LoVo (cell line): ENCODE measurements at places on chromosomes 5 and 9.

DNA sequence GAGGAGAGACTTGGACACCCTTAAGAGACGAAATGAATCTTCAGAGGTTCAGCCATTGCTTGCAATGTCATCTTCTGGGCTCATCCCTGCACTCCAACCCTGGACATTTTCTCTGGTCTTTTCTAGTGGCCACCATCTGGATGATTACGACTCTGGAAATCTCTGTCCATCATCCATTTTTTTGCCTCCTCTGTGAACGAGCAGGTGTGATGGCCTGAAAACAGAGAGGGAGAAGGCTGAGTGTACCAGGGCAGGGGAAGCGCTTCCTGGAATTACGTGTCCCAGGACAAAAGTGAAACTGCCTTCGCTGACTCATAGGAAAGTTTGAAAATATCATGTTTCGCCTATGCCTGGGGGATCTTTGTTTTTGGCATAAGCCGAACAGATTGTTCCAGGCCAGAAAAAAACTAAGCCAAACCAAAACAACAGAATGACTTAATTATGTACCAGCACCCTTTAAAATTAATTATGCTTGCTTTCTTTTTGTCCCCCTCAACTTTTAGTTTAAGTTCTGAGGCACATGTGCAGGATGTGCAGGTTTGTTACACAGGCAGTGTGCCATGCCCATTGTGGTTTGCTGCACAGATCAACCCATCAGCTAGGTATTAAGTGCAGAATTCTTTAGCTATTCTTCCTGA lies 31.9 kb downstream of the ANKRD33B start:
- DNase-seq = peak; percentile 84

DNA sequence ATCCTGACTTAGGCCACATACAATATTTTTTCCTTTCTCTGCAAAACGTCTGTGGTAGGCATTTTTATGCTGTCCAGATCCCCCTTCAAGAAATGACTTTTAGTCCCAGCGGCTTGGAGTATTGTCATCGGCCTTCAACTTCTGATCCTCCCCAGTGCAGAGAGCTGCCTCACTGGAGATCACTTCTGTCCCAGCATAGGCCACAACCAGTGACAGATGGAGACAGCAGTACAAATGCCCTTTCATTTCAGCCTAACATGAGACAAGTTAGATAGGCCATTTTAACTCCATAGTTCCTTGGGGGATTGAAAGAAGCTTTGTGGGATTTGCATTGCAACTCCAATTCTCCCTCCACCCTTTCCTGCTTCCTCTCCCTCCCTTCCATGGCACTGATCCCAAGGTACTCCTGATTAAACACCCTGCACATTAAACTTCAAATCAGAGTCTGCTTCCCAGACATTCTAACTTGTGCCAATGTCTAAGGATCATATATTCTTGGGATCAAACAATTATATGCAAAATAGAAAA lies 3.2 kb upstream of the MAMDC2 start:
- DNase-seq = no peak

GRCh38 chr5:176620333-176620981 lies 9.9 kb downstream of the SNCB start:
- DNase-seq = no peak

GRCh38 chr5:133840168-133840567 lies 128.3 kb downstream of the C5orf15 start:
- no peak for DNase-seq

GRCh38 chr5:169503886-169504285 lies 79.7 kb upstream of the SPDL1 start:
- no peak for DNase-seq

DNA sequence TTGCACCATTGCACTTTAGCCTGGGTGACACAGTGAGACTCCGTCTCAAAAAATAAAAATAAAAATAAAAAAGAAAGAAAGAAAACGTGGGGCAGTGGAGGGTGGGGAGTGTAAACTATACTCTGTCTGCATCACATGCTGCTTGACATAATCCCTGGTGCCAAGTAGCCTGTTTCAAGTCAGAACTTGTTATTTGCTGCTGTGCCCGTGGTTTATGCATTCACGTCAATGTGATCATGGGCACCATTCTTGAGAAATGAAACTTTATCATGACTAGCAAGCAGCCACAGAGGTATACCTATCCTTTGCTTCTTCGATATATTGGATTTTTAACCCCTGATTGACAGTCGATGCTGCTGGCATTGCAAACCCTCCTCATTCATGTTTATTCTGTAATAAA lies 4.1 kb upstream of the SMU1 start:
- no peak for DNase-seq

DNA sequence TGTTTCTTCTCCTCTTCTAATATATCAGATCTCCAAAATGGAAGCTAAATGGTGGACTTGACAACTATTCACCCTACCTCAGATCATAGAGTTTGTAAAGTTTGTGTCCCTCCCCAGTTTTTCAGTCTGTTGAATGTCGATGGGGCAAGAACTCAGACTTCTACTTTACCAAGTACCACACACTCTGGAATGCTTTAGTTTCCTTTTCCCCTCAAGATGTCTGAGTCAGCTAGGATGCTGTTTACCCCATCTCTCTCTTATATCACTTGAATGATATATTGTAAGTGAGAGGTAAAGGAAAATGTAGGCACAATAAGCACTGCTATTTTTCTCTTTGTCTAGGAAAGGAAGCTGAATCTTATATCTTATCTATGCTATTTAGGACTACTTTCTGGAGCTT lies 25.9 kb upstream of the TAL2 start:
- no peak for DNase-seq

DNA sequence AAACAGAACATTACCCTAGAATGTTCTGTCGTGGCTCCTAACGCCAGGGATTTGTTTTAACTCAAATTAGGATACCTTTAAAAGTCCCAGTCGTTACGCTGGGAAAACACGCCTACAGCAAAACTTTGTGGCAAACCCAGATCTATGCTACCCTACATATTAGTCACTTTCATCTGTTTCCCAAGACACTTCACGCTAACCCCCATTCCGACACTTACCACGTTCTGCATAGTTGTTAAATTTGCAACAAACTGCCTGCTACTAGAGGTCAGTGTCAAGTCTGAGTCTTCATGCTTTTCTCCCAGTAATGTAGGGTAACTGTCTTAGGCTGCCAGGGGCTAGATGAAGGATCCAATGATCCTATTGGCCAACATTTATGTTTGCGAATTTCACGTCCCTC lies 140.3 kb downstream of the RASEF start:
- DNase-seq = no peak

- DNase-seq = peak; percentile 48
Observed at GRCh38 chr5:136082390-136083193, 50.1 kb upstream of the SMAD5 start.

GRCh38 chr9:104927912-104928740 lies at the start of gene ABCA1:
TSS of gene ABCA1 (minus strand) at chr9:104928155. CDS start at chr9:104903679, 24,476 bp downstream.
- peak; percentile 5 for DNase-seq

- DNase-seq = no peak
Observed at GRCh38 chr5:83718936-83719495, 1.6 kb downstream of the HAPLN1 start.

- no peak for DNase-seq
Observed at GRCh38 chr5:155983954-155984353, 343.0 kb upstream of the SGCD start.

DNA sequence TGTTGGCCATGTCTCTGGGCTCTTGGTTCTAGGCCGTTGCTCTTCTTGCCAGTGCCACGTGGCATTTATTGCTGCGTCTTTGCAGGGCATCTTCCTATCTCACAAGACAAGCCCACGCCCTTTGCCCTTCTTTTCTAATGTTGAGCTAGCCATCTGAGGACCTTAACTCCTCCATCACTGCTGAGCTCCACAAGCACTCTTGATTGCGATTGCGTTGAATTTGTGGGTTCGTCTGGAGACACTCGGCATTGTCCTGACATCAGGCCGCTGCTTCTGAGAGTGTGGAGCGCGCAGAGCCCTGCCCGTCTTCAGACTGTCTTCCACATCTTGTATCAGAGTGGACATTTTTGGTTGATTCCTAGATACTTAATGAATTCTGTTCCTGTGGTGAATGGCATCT lies 14.5 kb upstream of the FCN1 start:
- no peak for DNase-seq

DNA sequence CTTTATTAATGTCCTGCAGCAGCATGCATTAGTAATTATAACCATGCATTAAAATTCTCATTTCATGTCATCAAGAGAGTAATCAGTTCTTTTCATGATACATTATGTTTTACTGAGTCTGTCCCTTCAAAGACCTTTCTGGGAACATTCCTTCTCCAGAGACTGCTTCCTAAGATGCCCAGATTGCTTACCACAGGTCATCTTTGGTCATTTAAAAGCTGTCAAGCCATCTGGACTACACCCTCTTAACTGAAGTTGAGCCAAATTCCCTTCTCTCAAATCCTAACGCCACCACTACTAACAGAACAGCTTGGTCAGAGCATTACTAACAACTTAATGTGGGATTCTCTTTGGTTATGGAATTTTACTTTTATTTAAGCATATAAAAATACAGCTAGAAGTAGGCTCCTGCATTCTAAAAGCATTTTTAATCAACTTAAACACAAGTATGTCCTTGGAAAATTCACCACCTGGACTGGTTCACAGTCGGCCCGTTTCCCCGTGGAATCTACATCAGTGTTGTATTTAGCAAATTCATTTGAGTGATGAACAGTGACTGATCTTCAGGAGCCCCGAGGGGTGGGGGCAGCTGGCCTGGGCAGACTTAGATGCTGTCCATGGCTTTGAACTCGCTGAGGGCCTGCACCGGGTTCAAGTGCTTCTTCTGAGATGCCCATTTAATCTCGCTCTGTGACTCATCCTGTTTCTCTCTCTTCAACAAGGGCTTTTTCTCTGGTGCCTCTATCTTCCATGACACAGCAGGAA lies 92.8 kb upstream of the CCDC112 start:
- DNase-seq = no peak

DNA sequence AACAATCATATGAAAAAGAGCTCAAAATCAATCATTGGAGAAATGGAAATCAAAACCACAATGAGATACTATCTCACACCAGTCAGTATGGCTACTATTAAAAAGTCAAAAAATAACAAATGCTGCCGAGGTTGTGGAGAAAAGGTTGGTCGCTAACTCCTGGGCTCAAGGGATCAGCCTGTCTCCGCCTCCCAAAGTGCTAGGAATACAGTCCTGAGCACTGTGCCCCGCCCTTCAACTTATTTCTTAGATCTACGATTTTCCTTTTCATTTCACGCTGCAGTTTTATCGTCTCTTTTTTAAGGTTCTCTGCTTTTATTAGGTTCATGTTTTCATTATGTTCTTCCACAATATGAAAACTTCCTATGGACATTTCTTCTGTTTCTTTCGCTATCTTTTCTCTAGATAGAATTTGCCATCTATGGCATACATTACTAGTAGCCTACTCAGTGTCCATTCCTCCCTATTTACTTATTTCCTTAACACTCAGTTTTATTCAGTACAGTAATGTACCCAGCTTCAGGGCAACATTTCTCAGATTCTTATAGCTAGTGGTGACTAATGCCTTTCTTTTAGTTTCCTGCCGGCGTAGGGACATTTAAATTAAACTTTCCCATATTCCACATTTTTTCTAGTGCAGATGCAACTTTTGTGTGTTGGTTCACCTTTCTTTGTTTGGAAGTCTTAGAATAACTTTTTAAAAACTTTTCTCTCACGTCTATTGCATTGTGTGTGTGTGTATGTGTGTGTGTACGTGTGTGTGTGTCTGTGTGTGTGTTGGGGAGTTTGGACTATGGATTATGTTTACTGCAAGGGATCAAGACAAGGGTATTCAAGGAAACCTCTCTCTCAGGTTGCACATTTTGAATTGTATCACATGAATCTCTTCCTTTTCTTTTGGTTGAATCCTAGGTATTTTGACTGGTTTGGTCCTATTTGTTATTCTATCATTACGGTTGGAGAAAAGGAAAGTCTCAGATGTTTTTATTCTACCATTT lies 21.6 kb upstream of the FBN2 start:
- no peak for DNase-seq

- peak; percentile 32 for DNase-seq
Observed at GRCh38 chr5:168651648-168652047, 72.5 kb upstream of the PANK3 start.

- DNase-seq = no peak
Observed at GRCh38 chr9:92315456-92315855, 9.7 kb downstream of the NOL8 start.

GRCh38 chr5:53713978-53714666 lies 153.7 kb downstream of the NDUFS4 start:
- DNase-seq = no peak

DNA sequence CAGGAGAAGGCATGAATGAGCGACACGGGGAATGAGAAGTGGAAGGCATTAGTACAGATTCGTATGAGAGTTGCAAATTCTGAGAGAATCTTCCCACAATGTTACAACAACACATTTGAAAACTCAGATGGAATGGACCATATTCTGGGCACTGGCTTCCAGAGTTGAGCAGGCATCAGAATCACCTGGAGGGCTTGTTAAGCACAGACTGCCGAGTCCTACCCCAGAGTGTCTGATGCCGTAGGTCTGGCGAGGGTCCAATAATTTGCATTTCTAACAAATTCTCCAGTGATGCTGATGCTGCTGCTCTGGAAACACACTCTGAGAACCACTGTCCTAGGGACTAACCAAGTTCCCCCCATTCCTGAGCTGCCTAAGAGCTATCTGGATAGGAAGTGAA lies 2.9 kb upstream of the TLX3 start:
- DNase-seq = no peak

DNA sequence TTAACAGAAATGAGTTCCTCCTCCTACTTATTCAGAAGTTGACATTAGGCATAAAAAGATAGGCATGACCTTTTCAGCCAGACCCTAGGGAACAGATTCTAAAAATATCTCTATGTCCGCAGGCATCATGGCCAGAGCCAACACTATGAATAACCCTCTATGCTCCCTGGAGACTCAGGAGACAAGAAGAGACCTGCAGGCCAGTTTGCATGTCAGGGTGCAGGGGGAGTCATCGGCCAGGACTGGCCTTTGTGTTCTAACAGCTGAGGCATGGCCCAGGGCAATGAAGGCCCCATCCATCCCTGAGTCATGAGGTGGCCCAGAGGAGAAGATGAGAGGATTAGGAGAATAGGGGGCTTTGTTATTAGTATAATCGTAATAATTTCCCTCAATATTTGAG lies 93.8 kb downstream of the TMEM215 start:
- DNase-seq = no peak

- no peak for DNase-seq
Observed at GRCh38 chr5:3105172-3105571, 353.7 kb upstream of the IRX2 start.

- peak; percentile 82 for DNase-seq
Observed at GRCh38 chr5:34923694-34924461, 5.5 kb upstream of the DNAJC21 start.

GRCh38 chr5:14958188-14958587 lies 86.6 kb upstream of the ANKH start:
- DNase-seq = no peak

- DNase-seq = no peak
Observed at GRCh38 chr9:13137426-13137825, 142.1 kb downstream of the MPDZ start.
